ENCODE measurements at places on chromosomes 11 and 22. TPM values are rescaled to one million over a fixed set of nuclear protein-coding genes. Genes with fewer than 3 reads are reported as not detected.

The CREB3L1 gene
- total RNA-seq = not detected

The CRYBB3 gene
- not detected for total RNA-seq

The PTGDR2 gene
- 0.66 TPM for total RNA-seq

The INTS4 gene
- total RNA-seq = 65.2 TPM

The SRRD gene
- total RNA-seq = 21.4 TPM

The CRYBB2 gene
- total RNA-seq = not detected

The CADM1 gene
- 4.2 TPM for total RNA-seq

The MCHR1 gene
- not detected for total RNA-seq

The DBX1 gene
- total RNA-seq = not detected

The SORL1 gene
- 456 TPM for total RNA-seq

The MPZL2 gene
- total RNA-seq = not detected

The NAALADL1 gene
- total RNA-seq = 54.1 TPM

The LRRC32 gene
- 1.4 TPM for total RNA-seq

The GLB1L3 gene
- total RNA-seq = not detected

The OR8D1 gene
- total RNA-seq = not detected

The ANO9 gene
- total RNA-seq = 15.1 TPM

The APOBEC3C gene
- 144 TPM for total RNA-seq
